ENCODE measurements at places on chromosomes 1 and 21. TPM values are rescaled to one million over a fixed set of nuclear protein-coding genes. Genes with fewer than 3 reads are reported as not detected.

Gene GJA8
- not detected for total RNA-seq

Gene AXDND1
- 0.12 TPM for total RNA-seq

Gene NES
- 28.2 TPM for total RNA-seq

Gene TSPAN2
- not detected for total RNA-seq

Gene KRTAP12-4
- not detected for total RNA-seq

Gene FAM151A
- not detected for total RNA-seq

Gene BRWD1
- total RNA-seq, result 38.5 TPM

Gene IQGAP3
- 7.7 TPM for total RNA-seq

Gene MATN1
- total RNA-seq, result 0.36 TPM

Gene HORMAD1
- not detected for total RNA-seq

Gene PM20D1
- total RNA-seq, result not detected

Gene ANGPTL3
- total RNA-seq, result 0.12 TPM

Gene IARS2
- total RNA-seq, result 57.1 TPM

Gene PPIAL4G
- not detected for total RNA-seq

Gene VWA5B1
- not detected for total RNA-seq

Gene SLC35F3
- under 0.01 TPM for total RNA-seq

Gene TSPEAR
- not detected for total RNA-seq

Gene KRTAP19-3
- not detected for total RNA-seq

Gene CD2
- total RNA-seq, result not detected

Gene HES2
- under 0.01 TPM for total RNA-seq

Gene DCST1
- total RNA-seq, result not detected

Gene KLF17
- not detected for total RNA-seq

Measured in hair follicle dermal papilla cell (primary cell).